ENCODE measurements at places on chromosomes 11 and 22.

DNA sequence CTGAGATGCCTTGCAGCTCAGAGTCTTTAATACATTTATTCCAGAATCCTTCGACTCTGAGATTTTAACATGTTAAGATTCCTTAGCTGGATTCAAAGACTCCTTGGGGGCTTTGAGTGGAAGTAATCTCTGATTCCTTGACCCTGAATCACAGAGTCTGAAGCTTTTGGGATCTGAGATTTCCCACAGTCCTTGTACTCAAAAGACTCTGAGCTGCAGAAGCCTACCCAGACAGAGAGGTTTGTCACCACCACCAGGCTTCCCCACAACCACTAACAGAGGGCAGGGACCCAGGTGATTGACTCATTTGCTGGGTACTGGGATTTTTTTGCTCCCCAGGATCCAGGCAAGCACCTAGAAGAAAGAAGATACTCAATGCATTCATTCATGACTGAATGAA is 1.4 kb upstream of the SERPINH1 start:
- DNase-seq = no peak

GRCh38 chr11:110046775-110047380 is 46.3 kb upstream of the ZC3H12C start:
- no peak for DNase-seq

GRCh38 chr11:82557274-82557673 is 176.4 kb downstream of the FAM181B start:
- DNase-seq = no peak

GRCh38 chr11:92180226-92180625 is 44.4 kb upstream of the FAT3 start:
- DNase-seq = no peak

GRCh38 chr11:69692422-69692821 is 11.4 kb downstream of the FGF19 start:
- DNase-seq = no peak

- DNase-seq = no peak
Measured at GRCh38 chr11:118245936-118246562, 6.1 kb downstream of the MPZL3 start.

DNA sequence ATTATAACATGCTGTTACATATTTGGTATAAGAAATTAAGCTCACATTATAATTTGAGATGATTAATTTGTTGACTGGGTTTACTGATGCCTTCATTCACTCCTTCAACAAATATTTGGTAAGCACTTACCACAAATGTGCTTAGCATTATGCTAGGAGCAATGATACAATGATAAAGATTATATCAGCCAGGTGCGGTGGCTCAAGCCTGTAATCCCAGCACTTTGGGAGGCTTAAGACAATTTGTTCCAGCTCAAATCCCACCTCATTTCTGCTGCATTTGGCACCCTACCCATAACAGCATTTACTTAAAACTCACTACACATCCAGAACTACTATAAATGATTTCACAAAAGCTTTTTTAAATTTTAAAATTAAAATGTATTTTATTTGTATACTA is 1263.6 kb upstream of the RAG2 start:
- DNase-seq = no peak

GRCh38 chr11:45733176-45733575 is 67.8 kb upstream of the CHST1 start:
- no peak for DNase-seq

DNA sequence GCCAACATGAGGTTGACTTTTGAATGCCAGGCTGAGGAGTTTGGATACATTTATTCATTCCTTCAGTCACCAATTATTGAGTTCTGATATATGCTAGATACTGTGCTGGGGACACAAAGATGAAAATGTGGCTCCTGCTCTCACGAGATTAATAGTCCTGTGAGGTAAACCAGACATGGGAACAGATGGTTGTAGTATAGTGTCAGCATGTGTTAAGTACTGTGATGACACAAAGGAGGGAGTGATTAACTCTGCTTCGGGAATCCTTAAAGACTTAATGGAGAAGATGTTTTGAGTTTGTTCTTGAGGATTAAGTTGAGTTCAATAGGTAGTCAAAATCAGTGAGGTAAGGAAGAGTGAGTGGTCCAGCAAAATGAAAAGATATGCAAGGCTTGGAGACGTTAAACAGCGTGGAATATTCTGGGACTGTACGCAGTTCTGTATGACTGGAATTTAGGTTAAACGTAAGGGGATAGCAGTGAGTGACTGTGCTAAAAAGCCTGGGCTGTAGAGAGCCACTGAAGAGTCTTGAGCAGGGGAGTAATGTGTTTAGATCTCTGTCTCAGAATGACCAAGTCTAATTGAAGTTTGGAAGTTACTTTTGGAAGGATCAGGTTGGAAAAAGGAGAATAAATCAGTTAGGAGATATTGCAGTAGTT is 11.8 kb downstream of the RNF121 start:
- DNase-seq = no peak
